ENCODE measurements at places on chromosomes 11 and 22.

- DNase-seq = peak; percentile 90
Observed at GRCh38 chr22:30212363-30212995, 34.1 kb downstream of the LIF start.

GRCh38 chr11:64004590-64004984, 18.3 kb downstream of the OTUB1 start:
- DNase-seq = no peak

DNA sequence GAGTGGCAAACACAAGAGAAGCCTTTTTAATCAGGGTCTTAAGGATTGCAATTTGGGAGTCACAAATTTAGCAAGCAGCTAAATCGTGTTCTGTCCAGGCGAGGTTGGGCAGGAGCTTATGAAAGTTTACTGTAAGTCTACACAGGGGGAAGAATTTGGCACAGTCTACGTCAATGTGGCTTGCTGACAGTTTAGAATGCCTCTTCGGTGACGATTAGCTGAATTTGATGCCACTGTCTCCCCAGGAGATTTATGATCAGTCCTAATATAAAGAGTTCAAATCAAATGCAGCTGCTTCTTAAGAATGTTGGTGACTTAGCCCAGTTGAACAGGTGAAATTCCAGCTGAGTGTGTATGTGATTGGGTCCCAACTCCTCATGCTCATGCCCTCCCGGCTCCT, 114.1 kb upstream of the CLPB start:
- no peak for DNase-seq

GRCh38 chr11:117972629-117973502, 13.3 kb upstream of the IL10RA start:
- DNase-seq = no peak

DNA sequence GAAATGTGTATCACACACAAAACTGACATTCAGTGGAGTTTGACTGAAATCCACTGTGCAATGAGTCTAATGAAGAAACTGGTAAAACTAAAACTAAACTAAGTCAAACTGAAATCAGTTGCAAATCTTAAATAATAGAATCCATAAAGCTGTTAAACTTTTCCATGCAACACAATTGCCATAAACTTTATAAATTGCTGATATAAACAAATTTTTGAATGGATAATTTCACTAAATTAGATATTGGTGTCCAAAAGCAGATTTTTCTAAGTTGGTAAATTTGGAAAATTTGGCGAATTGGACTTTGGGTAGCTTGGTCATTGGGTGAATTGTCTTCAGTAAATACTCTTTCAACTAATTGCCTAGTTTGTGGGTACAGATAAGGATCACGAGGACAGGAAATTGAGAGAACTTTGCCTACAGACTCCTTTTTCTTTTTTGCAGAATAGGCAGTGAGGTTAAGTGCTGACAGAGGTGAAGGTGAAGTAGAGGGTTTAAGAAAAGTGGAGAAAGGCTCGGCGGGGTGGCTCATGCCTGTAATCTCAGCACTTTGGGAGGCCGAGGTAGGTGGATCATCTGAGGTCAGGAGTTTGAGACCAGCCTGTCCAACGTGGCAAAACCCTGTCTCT, 12.8 kb downstream of the MRPL17 start:
- DNase-seq = no peak

GRCh38 chr22:32617271-32617670, 142.7 kb downstream of the FBXO7 start:
- DNase-seq = peak; percentile 59

GRCh38 chr22:20130731-20131596, 640 bp upstream of the ZDHHC8 start:
- DNase-seq = peak; percentile 65

DNA sequence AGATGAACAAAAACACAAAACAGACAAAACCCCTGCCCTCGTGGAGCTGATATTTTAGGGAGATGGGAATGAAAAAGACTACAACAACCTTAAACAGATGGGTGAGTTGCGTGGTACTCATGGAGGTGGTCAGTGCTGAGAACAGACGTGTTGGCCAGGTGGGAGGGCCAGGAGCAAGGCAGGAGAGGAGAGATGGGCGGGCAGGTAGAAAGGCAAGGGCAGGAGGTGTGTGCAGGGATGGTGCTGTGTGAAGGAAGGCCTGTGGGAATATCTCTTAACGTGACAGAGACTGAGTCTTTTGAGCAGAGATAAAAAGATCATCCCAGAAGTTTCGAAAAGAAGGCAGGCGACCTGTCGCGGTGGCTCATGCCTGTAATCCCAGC, 7.0 kb downstream of the GAL start:
- DNase-seq = no peak

GRCh38 chr11:46445920-46446771, 54.6 kb upstream of the CHRM4 start:
- peak; percentile 23 for DNase-seq

Data from fibroblast of lung (primary cell).